ENCODE measurements at places on chromosomes 2 and 18. TPM values are rescaled to one million over a fixed set of nuclear protein-coding genes. Genes with fewer than 3 reads are reported as not detected.

The HAUS1 gene
- 14.9 TPM for total RNA-seq

The KCNIP3 gene
- not detected for total RNA-seq

- DNase-seq, result no peak
These were observed 92.8 kb upstream of the HS6ST1 start for GRCh38 chr2:128411431-128411830.

The ANKRD30BL gene
- total RNA-seq, result not detected

The GPR148 gene
- not detected for total RNA-seq

The SOX11 gene
- total RNA-seq, result not detected

The CFC1 gene
- not detected for total RNA-seq

The ABCB6 gene
- total RNA-seq, result 6.6 TPM

The RHBDD1 gene
- 41.5 TPM for total RNA-seq

DNA sequence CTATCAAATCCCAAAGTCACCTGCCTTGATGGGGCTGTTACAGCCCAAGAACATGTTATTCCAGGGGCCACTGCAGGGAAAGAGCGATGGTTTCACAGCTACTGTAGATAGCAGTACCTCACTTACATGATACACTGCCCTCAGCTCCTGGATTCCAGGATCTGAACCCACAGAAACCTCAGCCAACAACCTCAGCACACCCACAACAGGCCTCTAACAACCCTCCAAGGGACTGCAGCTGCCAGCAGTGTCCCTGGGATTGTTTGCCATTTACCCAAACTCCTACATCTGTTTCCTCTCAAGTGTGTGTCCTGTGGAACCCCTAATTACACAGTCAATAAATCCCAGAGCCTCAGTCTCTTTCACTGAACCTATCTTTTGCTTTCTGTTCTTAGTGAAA lies 28.2 kb downstream of the OSBPL1A start:
- no peak for DNase-seq

GRCh38 chr18:3983351-3983969 lies 471.6 kb downstream of the DLGAP1 start:
- no peak for DNase-seq

Measured in T-helper 17 cell (primary cell).